Activated CD4-positive, alpha-beta T cell treated with anti-CD3 and anti-CD28 coated beads, Interleukin-2, amount 10 ng/mL, durations not matched to agents 24 days and 14 days (primary cell): ENCODE measurements at places on chromosomes 16 and 17.

DNA sequence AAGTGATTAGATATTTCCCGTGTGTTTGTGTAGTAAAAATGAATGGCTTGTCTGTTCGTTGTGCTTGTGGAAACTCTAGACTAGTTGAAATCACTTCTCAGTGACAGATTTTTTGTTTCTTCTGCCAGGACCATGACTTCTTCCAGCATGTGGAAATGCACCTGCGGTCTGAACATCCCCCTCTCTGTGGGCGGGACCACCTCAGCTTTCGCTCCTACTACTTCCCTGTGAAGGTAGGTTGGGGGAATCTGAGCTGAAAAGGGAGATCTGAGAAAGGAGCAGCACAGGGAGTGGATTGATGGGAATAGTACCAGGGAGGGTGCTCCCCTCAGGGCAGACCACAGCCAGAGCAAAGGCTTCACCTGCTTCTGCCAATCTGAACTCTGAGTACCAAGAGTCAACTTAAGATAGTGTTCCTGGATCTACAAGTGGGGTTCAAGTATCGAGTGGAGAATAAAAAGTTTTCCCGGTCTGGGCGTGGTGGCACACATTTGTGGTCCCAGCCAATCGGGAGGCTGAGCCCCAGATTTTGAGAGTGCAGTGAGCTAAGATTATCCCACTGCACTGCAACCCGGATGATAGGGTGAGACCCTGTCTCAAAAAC, 47.5 kb downstream of the SF3B3 start:
- no peak for DNase-seq

GRCh38 chr17:55648086-55648485, 74.6 kb downstream of the TMEM100 start:
- DNase-seq = no peak

GRCh38 chr16:89373355-89374110, 116.8 kb downstream of the ANKRD11 start:
- no peak for DNase-seq

- no peak for DNase-seq
Observed at GRCh38 chr17:67266496-67266895, 21.5 kb upstream of the HELZ start.

DNA sequence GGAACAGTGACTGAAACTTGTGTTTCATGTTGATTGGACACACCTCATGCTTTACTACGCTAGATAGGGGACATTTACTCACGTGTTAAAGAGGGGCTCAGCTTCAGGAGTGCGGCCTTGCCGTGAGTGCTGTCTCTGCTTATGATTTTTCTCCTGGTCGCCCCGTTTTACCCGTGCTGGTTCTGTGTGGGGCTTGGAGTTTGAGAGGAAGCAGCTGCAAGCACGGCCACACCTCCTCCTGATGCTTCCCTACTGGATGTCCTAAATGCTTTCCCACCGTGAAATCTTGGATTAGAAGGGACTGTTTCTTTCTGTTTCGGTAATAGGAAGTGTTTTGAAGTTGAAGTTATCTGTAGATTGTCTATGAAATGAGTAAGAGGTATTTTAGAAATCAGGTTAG, 54.0 kb upstream of the ZNF750 start:
- no peak for DNase-seq

- DNase-seq = peak; percentile 82
Observed at GRCh38 chr16:278863-279366, 1.5 kb upstream of the ARHGDIG start.

DNA sequence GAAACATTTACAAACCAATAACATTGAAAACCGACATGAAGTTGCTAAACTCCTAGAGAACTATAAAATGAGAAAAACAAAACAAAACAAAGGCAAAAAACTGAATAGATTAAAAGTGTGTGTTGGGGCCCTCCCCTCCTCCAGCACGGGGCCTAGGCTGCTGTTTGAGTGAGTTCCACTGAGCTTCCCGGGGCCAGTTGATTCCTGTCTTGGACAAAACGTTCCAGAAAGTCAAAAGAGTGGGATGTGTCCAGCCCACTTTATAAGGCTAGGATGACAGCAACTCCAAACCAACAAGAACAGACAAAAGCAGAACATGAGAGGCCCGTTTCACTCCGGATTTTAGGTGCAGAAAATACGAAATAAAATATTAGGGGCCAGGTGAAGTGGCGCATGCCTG, 11.6 kb upstream of the CSNK1D start:
- DNase-seq = no peak

- DNase-seq = no peak
Observed at GRCh38 chr16:64251742-64252141, 870.1 kb downstream of the CDH11 start.

DNA sequence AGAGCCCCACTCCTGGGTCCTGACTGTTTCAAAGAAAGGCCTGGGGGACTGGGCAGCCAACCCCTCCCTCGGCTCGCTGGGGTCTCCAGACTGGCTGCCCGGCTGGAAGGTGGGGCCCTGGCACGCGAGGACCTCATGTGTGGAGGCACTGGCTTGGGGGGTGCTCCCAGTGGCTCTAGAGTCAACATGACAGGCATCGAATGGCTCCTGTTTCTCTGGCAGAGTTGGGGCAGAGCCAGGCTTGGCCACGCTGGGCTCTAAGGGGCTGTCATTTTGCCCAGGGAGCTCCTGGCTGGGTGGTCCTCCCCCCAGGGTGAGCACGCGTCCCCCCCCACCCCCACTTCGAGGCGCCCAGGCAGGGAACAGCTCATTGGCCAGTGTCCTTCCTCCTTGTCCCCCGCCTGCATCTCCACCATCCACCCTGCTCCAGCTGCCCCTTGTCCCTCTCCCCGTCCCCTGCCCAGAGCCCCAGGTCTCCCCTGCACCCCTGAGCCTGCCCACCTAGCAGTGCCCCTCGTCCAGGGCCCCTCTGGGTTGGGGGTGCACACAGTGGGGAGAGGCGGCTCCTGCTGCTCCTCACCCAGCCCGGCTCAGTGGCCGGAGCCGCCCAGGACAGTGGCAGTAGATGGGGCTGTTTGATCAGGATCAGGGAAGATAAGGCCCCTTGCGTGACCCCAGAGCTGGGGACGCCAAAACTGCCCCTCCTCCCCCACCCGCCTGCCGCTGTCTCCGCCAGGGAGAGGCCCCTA, 2.7 kb downstream of the GCGR start:
- DNase-seq = no peak
